ENCODE measurements at places on chromosomes 7 and 10.

- no peak for DNase-seq
Measured at GRCh38 chr7:159094023-159094740, 50.5 kb downstream of the VIPR2 start.

GRCh38 chr10:8352171-8353075 is 297.9 kb downstream of the GATA3 start:
- DNase-seq: no peak

DNA sequence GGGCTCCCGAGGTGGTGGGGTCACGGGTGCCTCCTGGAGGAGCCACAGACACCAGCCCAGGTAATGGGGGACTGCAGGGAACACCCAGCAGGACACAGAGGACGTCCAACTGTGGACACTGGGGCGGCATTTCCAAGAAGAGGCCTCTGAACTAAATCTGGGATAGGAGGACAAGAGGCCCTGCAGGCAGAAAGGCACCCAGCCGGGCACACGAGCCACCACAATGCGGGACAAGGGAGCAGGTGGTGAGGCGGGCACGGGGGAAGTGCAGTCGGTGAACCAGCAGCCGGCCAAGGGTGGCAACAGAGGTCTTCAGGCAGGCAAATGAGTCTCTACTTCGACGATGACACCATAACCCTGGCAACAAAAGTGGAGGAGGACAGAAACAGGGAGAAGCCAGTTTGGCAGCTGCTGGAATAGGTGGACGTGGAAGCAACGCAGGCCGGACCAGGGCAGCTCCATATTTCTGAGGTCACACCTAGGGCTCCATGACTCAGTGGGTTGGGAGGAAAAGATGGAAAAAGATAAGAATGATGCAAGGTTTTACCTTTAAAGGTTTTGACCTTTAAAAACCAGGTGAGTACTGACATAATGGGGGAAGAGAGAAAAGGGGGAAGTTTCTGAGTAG is 26.1 kb upstream of the GALNTL5 start:
- no peak for DNase-seq

DNA sequence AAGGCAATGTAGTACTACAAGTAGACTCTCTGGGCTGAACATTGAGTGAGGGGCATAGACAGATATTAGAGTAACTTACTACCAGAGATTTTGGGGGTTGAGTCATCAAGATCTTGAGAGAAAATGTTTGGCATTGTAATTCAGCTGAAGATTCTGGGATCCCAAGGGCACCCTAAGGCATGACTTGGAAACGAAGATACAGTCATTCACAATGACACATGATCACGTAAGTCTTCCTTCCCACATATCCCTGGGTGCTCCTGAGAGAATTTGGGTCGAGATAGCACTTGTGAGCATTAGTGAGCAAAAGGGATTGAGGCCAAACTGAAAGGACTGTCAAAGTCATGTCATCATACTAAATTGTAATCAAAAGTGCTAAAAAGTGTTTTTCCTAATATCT is 192.5 kb upstream of the PCLO start:
- no peak for DNase-seq

All from stimulated activated CD8-positive, alpha-beta memory T cell treated with anti-CD3 and anti-CD28 coated beads, Interleukin-15, amount 100 ng/mL, for 4 hours (primary cell).